ENCODE measurements at places on chromosomes 5 and 9. TPM values are rescaled to one million over a fixed set of nuclear protein-coding genes. Genes with fewer than 3 reads are reported as not detected.

- H3K4me3 ChIP-seq: no peak overlapping the region
- H3K27me3 ChIP-seq: no peaks in the 10 kb centered on the region
- H3K4me1 ChIP-seq: no peaks in the 10 kb centered on the region
These were observed 35.9 kb upstream of the AGGF1 start for GRCh38 chr5:76994337-76994736.

The SHC3 gene
- 5.0 TPM for total RNA-seq

The SLC36A2 gene
- not detected for total RNA-seq

GRCh38 chr9:95771556-95772246 is 103.8 kb upstream of the ERCC6L2 start:
- no peak for DNase-seq
- H3K27ac ChIP-seq: peak overlapping the region; percentile 77
- no peaks in the 10 kb centered on the region for H3K36me3 ChIP-seq
- peaks cover 31% of the 10 kb centered on the region for H3K4me1 ChIP-seq
- no peak overlapping the region for H3K4me3 ChIP-seq

The IRX2 gene
- not detected for total RNA-seq

DNA sequence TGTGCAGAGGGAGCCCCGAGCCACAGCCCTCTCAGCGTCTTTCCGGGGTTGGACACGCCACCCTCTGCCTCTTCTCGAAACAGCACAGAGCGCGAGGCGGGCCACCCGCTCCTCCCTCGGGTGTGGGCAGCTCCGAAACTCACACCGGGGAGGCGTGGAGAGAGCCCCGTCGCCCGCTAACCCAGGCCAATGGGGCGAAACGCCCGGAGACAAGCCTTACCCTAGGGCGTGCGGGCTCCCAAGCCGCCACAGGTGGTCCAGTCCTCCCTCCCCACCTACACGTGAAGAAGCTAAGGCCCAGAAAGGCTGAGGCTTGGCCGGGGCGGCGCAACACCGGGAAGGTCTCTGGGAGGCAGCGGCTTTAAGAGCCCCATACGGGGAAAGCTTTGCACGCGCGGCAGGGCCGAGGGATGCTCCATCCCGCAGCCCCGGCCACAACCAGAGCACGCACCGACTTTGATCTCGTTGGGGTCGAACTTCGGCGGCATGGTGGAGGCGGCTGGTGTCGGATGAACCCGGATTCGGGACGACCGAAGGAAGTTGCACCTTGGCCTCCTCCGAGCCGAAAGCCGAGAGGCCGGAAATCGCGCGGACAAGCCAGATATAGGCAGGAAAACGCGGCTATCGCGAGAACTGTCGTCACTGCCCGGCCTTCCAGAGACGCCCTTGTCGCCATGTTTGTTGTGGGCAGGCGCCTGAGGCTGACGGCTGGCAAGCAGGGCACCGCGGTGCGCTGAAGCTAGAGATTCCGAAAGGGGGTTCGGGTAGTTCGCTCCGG is at the start of the genes LRSAM1 and RPL12:
TSS of gene LRSAM1 (plus strand) at position 681 of the 778 bp plus-strand sequence. CDS start 3,018 bp downstream, outside the sequence.
TSS of gene RPL12 (minus strand) at position 577 of the 778 bp plus-strand sequence. CDS start at position 488, 89 bp downstream.
- H3K4me3 ChIP-seq: peak within 1 kb of the TSS; percentile 79
- H3K4me1 ChIP-seq: peaks cover 10% of the 10 kb centered on the region
- no peaks in the 10 kb centered on the region for H3K27me3 ChIP-seq
- peak; percentile 99 for DNase-seq
- H3K27ac ChIP-seq: peak within 1 kb of the TSS; percentile 96

The NR2F1-AS1 gene
- total RNA-seq: 2.2 TPM

The TIGD6 gene
- total RNA-seq: 1.2 TPM

- no peaks in the 10 kb centered on the region for H3K27me3 ChIP-seq
- DNase-seq: no peak
- no peaks in the 10 kb centered on the region for H3K4me1 ChIP-seq
These were observed 243.0 kb downstream of the ZSWIM6 start for GRCh38 chr5:61575103-61575502.

The SPAG8 gene
- total RNA-seq: 0.94 TPM

The NINJ1 gene
- total RNA-seq: 55.9 TPM
